Stimulated activated CD4-positive, alpha-beta T cell treated with anti-CD3 and anti-CD28 coated beads, Interleukin-4, amount 100 ng/mL, for 24 hours (primary cell): ENCODE measurements at places on chromosomes 2 and 18.

DNA sequence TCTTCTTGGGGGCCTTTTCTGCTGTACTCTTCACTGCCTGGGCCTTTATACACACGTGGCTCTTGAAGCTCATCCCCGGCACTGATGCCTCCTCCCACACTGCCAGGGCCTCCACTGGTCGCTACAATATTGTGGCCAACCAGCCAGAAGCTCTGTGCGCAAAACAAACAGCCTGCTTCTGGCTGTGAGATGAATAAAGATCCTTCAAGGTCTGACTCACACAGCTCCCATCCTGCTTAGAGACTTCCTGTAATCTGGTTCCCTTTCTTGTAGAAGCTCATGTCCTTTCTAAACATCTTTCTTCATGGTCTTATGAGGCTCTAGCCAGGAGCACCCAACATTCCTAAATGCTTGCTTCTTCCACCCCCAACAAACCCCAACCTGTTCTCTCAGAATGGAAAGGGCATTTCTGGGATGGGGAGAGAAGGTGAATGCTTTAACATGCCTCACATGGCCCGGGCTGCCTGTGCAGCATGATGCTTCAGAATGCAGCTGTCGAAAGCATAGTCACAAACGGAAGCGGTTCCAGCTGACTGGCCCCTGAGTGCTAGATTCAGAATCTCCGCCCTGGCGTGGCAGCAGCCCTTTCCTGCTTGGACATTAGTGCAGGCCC lies 24.6 kb downstream of the NRP2 start:
- peak; percentile 29 for DNase-seq

GRCh38 chr2:99399063-99399462 lies 61.9 kb downstream of the EIF5B start:
- DNase-seq, result no peak

GRCh38 chr2:42587526-42588117 lies 19.2 kb downstream of the MTA3 start:
- DNase-seq, result no peak

- peak; percentile 48 for DNase-seq
These were observed 70.4 kb downstream of the IL1R2 start for GRCh38 chr2:102061962-102062795.

GRCh38 chr18:55284614-55285013 lies 303.4 kb downstream of the TCF4 start:
- DNase-seq, result no peak

- DNase-seq, result no peak
These were observed 97.5 kb downstream of the MRO start for GRCh38 chr18:50722311-50722710.

DNA sequence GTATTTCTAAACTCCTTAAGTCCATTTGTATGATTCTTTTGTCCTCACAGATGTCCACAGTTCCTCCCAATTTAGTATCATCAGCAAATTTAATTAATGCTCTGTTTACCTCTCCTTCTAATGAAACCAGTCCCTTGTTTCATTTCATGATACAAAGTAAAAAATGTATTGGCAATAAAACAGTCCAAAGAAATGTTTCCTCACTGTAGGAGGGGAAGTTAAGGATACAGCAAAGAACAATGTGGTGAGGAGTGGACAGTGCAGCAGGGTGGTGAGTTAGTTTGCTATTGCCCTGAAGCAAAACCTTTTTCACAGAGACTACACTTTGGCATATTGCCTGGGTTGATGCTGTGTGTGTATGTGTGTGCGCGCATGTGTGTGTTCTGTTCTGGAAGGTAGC lies 401.5 kb downstream of the ARHGAP15 start:
- DNase-seq, result no peak

DNA sequence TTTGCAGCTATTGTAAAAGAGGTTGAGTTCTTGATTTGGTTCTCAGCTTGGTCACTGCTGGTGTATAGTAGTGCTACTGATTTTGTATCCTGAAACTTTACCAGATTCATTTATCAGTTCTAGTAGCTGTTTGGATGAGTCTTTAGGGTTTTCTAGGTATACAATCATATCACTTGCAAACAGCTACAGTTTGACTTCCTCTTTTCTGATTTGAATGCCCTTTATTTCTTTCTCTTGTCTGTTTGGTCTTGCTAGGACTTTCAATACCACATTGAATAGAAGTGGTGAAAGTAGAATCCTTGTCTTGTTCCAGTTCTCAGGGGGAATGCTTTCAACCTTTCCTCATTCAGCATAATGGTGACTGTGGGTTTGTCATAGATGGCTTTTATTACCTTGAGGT lies 210.5 kb upstream of the DPP10 start:
- DNase-seq, result no peak

GRCh38 chr2:69804416-69804815 lies 25.0 kb upstream of the GMCL1 start:
- no peak for DNase-seq

DNA sequence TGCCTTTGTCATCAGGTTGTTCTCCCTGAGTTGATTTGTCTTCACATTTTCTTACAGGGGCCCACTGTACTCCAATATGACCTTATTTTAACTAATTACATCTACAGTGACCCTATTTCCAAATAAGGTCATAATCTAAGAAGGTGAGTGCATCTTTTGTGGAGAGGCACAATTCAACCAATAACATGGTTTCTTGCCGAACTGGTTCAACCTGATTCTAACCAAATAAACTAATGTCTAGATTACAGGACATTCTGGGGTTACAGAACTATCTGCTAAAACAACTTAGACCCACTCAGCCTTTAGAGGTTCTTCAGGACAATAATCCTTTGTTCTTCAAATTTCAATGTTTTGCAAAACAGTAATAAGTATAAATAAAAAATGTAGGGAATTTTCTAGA lies 496.5 kb upstream of the SOX11 start:
- no peak for DNase-seq
